Activated T-cell treated with anti-CD3 and anti-CD28 coated beads, Interleukin-2, amount 50 U/mL, for 1 hour (primary cell): ENCODE measurements at places on chromosomes 3 and 15.

DNA sequence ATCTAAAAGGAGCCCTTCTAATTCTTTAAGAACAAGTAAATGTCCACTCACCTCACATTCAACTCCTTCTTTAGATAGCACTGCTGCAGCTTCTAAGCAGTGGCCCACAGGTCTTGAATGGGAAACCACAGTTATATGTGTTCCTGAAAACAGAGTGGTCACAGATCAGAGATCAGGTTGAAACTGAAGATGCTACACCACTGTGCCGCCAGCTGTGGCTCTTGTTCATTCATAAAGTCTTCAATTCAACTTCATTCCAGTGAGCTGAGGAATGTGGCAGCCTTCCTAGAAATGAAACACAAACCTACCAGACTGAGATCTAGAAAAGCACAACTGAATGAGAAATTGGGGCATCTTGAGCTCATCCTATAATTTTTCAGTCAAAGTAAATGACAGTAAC is 4.0 kb downstream of the PDHB start:
- DNase-seq: no peak

DNA sequence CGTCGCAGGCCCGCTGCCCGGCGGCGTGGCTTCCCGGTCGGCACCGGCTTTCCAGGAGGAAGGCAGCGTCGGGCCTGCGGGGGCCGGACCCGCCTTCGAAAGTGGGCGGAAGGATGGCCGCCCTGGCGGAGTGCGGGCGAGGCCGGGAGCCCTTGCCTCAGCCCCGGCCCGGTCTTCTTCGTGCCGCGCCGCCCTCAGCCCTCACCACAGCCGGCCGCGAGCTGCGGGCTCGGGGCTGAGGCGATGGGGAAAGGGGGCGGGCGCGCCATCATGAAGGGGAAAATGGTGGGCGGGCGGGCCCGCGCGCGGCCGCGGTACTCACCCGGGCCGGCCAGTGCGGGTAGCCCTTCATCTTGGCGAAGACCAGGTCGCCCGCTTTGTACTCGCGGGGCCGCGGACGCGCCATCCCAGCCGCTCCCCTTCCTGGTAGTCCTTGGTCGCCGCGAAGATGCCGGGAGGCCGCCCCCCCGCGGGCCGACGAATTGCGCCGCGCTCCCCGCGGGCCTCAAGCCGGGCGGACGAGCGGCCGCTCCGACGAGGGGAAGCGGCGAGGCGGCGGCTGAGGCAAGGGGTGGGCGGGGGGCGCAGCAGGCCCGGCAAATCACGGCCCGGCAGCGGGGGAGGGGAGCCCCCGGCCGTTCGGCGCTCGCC is 489 bp downstream of the HDGFL3 start:
- DNase-seq: peak; percentile 26

DNA sequence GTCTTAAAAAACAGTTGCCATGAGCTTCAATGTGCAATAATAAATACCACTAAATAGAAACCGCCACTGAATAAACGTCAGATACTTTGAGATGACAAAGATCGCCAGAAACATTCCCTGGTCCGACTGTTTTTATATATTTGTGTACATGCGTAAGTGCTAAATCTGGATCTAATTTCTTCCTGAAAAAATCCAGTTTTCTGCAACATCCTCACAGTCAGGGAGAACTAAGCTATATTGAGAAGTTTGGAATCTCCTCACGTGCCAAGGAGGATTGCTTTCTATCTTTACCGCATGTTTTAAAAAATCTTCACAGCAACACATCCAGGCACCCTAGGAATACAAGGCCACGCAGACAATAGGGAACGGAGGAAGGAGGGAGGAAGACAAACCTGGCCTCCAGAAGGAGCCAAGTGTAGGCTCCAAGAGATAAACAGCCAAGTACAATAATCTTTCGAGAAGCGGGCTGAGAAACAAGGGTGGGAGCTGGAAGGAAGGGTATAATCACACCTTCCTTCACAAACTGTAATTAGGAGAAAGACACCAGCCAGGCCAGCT is 5.7 kb downstream of the VGLL4 start:
- DNase-seq: no peak

GRCh38 chr15:60917461-60918145 is 311.5 kb downstream of the RORA start:
- DNase-seq: no peak

DNA sequence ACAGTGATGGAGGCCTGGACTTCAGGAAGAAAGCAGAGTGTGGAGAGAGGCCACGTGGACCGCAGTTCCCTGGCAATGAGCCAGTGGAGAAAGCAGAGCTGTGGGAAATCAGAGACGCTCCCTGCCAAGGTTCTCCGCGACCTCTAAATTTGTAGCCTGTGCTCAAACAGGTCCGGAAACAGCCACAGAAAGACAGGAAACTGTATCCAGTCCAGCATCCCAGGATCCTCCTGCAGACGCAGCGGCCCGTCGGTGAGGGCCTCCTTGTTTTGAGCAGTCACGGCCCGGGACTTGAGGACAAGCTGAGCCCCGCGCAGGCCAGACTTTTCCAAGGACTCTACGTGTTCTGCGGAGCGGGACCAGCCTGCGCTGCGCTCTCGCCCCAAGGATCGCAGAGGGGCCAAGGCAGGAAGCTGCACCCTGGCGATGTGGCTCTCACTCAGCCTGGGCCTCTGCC is 22.3 kb downstream of the RPSA start:
- DNase-seq: no peak

DNA sequence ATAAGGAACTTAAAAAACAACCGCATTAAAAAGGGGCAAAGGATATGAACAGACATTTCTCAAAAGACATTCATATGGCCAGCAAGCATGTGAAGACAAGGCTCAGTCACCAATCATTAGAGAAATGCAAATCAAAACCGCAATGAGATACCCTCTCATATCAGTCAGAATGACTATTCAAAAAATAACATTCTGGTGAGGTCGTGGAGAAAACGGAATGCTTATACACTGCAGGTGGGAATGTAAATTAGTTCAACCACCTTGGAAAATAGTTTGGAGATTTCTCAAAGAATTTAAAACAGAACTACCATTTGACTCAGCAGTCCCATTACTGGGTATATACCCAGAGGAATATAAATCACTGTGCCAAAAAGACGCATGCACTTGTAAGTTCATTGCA is 496.6 kb upstream of the SGO1 start:
- DNase-seq: no peak

DNA sequence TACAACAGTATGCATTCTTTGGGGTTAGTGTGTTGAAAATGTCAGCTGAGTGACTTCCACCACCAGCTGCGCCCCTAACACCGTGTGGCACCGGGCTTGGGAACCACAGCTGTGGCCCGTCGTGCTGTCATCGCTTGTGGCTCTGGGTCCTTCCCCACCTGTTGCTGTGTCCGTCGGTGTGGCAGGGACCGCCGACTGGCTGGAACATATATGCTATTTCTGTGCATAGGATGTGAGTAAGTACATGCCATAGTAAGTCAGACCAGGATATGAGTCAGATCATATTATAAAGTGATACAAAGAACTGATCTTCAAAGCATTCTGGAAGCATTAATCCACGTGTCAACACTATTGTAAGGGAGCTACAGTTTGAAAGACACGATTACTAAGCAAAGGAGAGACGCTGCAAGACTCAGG is 31.9 kb downstream of the EHD4 start:
- peak; percentile 55 for DNase-seq

- DNase-seq: peak; percentile 52
Measured at GRCh38 chr3:53890726-53891475, 758 bp downstream of the SELENOK start.

GRCh38 chr3:143288944-143289343 is 169.4 kb downstream of the CHST2 start:
- no peak for DNase-seq

GRCh38 chr15:61383421-61383820 is 154.3 kb upstream of the RORA start:
- DNase-seq: no peak

- DNase-seq: no peak
Measured at GRCh38 chr3:43499256-43499655, 122.6 kb downstream of the ANO10 start.

GRCh38 chr15:81111018-81111417 is 23.1 kb upstream of the CFAP161 start:
- no peak for DNase-seq

DNA sequence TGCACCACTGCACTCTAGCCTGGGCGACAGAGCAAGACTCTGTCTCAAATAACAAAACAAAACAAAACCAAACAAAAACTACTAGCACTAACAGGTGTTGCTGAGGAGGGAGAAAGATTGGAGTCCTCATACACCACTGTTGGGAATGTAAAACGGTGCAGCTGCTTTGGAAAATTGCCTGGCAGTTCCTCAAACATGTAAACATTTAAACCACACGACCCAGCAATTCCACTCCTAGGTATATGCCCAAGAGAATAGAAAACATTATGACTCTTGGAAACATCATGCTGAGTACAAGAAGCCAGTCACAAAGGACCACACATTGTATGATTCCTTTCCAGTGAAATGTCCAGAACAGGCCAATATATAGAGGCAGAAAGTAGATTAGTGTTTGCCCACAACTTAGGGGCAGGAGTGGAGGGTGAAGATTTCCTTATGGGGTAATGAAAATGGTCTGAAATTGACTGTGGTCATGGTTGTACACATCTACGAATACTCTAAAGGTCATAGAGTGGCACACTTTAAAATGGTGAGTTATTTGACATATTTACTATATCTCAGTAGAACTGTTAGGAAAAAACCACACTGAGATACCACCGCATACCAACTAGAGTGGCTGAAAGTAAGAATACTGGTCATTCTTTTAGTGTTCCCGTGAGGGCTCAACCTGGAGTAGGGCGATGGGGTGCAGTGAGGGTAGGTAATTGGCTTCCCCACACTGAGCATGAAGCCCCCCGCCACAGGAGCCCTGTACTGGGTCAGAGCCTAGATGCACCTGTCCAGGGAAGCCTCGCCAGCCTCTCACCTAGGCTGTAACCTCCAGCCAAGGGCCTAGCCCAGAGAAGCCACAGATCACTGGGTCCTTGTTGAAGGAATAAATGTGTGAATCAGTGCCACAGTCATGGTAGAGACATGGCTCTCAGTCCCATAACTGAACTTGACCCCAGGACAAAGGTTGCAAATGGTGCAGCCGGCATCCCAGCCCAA is 131.1 kb downstream of the NUP210 start:
- no peak for DNase-seq

GRCh38 chr3:17063596-17063995 is 178.8 kb downstream of the PLCL2 start:
- no peak for DNase-seq

GRCh38 chr3:52805270-52806039 is 10.9 kb downstream of the ITIH3 start:
- DNase-seq: no peak

- no peak for DNase-seq
Measured at GRCh38 chr15:85408270-85408746, 27.9 kb downstream of the AKAP13 start.

GRCh38 chr3:100865442-100865841 is 127.8 kb downstream of the ABI3BP start:
- no peak for DNase-seq

GRCh38 chr3:128149650-128150049 is 3.6 kb upstream of the EEFSEC start:
- no peak for DNase-seq

DNA sequence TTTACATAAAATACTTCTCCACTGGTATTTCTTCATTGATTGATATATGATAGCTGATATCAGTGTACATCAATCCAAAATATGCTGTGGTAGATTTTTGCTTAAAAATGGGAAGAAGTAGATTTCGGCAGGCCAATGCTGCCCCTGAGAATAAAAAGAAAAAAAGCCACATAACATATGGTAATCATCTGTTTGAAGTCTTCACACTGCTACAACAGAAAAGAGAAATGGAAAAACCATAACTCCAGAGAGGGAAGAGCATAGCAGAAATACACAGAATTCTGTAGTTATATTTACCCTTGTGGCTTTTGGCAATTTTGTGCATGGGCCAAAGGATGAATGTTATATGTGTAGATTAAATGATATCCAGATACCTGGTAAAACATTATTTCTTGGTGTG is 143.1 kb upstream of the KCNMB2 start:
- DNase-seq: no peak

GRCh38 chr3:172520301-172520831 is 2.9 kb downstream of the TNFSF10 start:
- no peak for DNase-seq

DNA sequence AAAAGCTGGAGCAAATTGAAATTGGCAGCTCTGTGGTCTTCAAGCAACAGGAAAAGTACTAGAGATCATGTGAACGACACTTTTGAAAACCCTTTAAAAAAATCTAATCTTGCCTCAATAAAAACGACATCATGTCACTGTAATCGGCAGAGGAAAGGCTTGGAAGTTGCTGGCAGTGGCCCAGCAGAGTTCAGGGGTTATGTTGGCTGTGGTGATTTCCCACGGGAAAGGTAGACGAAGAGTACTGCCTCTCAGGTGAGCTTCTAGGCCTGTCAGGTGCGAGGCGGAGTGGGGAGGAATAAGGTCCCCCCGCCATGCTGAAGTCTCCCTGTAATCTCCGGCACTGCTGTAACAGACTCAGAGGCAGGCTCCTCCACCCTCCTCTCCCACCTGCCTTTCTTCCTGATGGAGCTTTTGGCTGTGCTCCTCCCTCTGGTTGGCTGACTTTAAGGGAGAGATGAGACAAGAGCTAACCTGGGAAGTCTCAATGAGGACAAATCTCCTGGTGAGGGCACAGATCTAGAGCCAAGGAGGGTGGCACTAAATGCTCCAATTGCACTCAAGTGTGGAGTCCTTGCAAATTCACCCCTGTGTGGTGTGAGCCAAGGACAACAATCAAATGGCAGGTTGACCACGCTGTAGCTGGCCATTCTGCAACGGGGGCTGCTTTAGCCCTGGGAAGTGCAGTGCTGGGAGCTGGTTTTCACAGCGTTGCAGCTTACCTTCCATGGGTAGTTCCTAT is 18.7 kb upstream of the HES1 start:
- no peak for DNase-seq

DNA sequence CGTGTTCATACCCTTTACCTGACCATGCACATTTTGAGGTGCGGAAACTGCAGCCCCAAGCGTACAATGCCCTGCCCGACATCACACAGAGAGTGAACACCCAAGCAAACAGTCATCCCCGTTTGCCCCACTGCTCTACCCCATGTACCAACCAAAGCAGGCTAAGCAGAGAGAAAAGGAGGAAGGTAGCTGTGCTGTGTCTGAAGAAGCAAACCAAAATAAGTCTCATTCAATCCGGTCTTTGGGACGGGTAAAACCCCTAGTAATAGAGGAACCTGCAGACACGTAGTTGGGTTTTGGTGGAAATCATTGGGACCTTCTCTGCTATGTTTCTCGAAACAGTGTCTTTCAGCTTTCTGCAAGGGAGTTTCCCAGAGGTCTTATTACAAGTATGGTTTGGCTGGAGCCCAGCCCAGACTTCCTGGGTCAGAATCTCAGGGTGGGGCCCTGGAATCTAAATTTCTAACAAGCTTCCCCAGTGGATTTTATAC is 164.6 kb upstream of the HES1 start:
- no peak for DNase-seq
